ENCODE measurements at places on chromosomes 16 and 17. TPM values are rescaled to one million over a fixed set of nuclear protein-coding genes. Genes with fewer than 3 reads are reported as not detected.

Gene OTOA
- total RNA-seq, result not detected

Gene HBA1
- not detected for total RNA-seq

Gene CDR2L
- total RNA-seq, result 4.7 TPM

Gene TMC5
- total RNA-seq, result 3.5 TPM

Gene AARSD1
- total RNA-seq, result 18.3 TPM

Gene ABI3
- not detected for total RNA-seq

Gene TEX19
- total RNA-seq, result not detected

Gene KRTAP1-1
- total RNA-seq, result not detected

Gene TTYH2
- total RNA-seq, result 2.4 TPM

Gene TAC4
- not detected for total RNA-seq

Gene TMEM95
- not detected for total RNA-seq

Gene CMTM2
- not detected for total RNA-seq

Gene CLEC3A
- total RNA-seq, result not detected

DNA sequence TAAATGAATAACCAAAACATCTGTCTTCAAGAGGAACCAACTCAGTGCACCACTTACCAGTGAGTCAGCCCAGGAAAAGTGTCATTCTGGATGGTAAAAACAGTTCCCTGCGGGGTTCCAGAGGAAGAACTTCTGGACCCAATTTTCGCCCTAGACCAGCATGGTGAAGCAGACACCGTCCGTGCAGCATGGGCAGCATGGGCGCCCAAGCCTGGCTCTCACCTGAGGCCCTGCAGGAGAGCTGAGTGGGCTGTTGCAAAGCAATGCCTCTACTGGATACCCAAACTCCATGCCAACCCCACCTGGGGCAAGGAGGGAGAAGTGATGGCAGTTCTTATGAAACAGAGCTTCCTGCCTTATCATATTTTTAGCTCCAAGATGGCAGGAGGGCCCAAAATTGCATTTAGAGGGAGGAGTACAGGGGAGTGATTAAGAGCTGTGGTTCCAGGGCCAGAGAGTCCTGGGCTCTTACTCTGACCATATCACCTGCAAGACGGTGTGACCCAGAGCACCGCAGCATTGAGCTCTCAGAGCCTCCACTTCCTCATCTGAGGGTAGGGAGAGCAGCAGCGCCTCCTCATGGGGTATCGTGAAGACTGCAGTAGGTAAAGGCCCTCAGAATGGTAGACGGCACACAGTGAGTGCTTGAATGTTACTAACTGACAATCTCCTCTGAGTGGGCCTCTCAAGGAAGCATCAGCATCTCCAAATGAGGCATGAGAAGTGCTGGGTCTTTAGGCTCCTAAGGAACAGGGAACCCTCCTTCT lies 16.6 kb upstream of the INPP5K start:
- DNase-seq, result no peak

DNA sequence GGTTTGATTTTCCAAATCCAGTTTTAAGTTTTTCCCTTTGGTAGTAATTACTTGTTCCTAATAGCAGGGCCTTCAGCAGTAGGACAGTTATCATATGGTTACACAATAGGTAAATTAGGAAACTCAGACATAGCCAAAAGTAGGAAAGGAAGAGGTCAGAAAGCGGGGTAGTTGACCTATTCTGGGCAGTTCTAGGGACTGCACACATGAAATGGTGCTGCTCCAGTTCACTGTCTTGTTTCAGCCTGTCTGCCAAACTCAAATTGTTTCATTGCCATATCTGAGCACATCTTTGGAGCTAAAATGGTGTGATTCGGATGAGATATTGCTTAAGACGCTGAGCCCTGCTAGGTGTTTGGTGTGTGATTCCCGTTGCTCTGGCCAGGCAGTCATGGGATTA lies 56.7 kb downstream of the TANGO6 start:
- DNase-seq, result no peak

DNA sequence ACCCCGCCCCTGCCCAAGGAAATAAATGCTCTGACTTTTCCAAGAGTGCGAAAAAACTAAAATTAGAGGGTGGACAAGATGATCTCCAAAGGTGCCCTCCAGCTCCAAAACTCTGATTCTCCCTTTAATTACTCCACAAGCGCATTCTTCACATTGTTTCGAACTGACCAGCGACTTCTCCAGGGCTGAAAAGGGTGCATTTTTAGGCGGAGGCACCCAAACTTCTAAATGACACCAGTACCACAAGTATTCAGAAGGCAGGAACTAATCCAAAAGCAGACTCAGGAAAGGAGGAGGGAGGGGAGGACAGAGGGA lies 750 bp downstream of the ZFHX3 start:
- DNase-seq, result no peak

DNA sequence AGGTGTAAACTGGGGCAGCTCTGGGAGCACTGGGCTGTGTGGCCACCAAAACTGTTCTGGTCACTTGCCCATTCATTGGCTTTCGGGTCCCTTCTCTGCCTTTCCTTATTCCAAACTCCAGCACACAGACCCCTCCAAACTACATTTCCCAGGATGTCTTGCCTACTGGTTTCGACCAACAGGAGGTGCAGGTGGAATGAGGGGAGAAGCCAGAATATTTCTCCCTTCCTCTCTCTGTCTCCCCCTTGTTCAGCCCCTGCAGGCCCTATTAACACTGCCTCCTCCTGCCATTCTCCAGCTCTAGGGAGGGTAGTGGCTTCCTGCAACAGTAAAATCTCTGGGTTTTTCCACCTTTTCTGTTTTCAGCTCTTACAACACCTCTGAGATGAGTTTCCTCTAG lies 13.2 kb upstream of the NAGPA start:
- DNase-seq, result no peak

- peak; percentile 7 for DNase-seq
These were observed 1.5 kb downstream of the SOCS7 start for GRCh38 chr17:38353086-38353604.

GRCh38 chr16:27646806-27647205 lies 96.9 kb downstream of the KATNIP start:
- no peak for DNase-seq

DNA sequence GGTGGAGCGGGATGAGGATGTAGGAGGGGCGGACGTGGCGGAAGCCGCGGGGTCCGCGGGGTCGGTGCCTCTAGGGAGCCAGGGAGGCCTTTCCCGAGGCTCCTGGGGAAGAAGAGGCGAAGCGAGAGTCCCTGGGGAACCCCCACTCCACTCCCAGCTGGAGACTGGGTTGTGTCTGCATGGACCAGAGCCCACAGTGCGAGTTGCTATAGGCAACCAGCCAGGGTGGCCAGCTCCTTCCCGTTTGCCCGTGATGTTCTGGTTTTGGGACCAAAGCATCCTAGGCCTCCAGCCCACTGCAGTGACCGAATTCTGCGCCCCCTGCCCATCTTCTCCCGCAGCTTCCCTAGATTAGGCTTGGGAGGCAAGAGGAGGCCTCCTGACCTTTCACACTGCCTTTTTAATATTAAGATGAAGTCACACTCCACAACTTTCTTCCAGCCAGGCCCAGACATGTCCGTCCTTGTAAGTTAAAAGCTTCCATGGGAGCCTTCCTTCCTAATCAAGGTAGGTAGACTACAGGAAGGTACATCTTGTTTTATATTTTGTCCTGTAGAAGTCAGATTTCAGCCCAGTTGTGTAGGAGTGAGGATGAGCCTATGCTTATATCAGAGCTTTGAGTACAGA lies 469 bp downstream of the AMZ2 start:
- peak; percentile 76 for DNase-seq

DNA sequence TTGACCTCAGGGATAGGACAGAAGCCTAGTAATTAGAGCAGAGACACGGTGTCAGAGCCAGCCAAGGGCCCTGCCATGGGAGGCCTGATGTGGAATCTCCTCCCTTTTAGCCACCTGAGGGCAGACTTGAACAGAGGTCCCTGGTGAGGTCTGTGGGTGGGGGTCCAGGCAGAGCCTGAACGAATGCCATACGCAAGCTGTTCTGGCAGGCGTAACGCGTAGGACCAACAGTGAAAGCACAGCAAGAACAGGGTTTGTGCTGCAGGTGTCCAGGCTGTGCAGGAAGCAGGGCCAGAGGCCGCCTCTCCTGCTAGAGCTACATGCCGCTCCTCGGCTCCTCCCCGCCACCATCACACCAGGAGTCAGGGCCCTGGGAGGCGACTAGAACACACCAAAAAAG lies 81.9 kb upstream of the TBX2 start:
- DNase-seq, result no peak

- DNase-seq, result no peak
These were observed 40.0 kb downstream of the IL21R start for GRCh38 chr16:27441998-27442397.

DNA sequence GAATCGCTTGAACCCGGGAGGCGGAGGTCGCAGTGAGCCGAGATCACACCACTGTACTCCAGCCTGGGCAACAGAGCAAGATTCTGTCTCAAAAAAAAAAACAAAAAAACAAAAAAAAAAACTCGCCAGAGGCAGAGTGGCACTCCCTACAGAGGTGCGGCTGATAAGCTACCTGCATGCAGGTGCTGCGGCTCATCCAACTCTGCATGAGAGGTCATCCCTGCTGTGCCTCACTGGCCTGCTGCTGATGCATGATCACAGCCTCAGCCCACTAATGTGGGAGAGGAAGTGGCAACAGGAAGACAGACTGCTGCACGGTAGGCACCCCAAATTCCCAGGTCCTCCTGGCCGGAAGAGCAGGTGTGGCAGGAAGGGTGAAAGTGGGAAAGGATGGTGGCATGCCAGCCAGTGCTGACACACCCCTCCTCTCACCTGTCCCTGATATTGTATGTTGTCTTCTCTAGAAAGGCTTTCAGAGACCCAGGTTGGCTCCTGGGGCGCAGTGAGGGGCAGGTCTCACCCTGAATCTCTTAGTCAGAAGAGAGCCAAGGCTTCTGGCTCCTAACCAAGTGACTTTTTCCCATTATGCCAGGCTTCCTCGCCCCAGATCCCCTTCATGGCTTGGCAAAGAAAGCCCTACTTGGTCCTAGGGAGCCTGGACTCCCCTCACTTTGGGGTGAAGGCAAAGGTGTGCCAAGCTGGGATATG lies 11.8 kb downstream of the NXPH3 start:
- no peak for DNase-seq

GRCh38 chr17:5798094-5798493 lies 213.8 kb upstream of the NLRP1 start:
- DNase-seq, result no peak

- DNase-seq, result peak; percentile 33
These were observed 16.7 kb upstream of the OR1F1 start for GRCh38 chr16:3171181-3171854.

DNA sequence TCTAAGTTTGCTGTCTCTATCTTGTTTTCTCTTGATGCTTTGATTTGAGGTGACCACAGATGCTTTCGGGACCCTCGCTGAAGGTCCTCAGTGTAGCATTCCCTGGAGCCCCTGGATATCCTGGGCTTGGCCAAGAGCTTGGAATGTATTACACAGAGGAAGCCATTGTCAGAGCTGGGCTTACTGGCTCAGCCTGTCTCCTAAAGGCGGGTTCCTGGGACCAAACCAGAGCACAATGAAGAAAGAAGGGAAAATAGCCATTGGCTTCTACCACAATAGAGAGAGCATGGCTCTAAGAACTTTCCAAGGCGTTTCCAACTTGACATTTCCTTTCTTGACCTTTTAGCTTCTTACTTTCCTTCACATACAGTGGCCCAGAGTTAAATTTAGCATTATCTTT lies 229.3 kb downstream of the HS3ST3A1 start:
- no peak for DNase-seq

DNA sequence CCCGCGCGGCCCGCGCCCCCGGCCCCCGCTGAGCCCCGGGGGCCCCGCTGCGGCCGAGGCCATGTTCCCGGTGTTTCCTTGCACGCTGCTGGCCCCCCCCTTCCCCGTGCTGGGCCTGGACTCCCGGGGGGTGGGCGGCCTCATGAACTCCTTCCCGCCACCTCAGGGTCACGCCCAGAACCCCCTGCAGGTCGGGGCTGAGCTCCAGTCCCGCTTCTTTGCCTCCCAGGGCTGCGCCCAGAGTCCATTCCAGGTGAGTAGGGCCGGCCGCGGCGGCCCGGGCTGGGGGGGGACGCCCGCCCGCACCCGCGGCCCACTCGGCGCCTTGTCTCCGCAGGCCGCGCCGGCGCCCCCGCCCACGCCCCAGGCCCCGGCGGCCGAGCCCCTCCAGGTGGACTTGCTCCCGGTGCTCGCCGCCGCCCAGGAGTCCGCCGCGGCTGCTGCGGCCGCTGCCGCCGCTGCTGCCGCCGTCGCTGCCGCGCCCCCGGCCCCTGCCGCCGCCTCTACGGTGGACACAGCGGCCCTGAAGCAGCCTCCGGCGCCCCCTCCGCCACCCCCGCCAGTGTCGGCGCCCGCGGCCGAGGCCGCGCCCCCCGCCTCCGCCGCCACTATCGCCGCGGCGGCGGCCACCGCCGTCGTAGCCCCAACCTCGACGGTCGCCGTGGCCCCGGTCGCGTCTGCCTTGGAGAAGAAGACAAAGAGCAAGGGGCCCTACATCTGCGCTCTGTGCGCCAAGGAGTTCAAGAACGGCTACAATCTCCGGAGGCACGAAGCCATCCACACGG lies 504 bp downstream of the MAZ start:
- no peak for DNase-seq

- peak; percentile 97 for DNase-seq
These were observed 1.5 kb downstream of the LRRC3C start for GRCh38 chr17:39928858-39929645.

- DNase-seq, result peak; percentile 26
These were observed 79.9 kb upstream of the CBX4 start for GRCh38 chr17:79919164-79919585.

DNA sequence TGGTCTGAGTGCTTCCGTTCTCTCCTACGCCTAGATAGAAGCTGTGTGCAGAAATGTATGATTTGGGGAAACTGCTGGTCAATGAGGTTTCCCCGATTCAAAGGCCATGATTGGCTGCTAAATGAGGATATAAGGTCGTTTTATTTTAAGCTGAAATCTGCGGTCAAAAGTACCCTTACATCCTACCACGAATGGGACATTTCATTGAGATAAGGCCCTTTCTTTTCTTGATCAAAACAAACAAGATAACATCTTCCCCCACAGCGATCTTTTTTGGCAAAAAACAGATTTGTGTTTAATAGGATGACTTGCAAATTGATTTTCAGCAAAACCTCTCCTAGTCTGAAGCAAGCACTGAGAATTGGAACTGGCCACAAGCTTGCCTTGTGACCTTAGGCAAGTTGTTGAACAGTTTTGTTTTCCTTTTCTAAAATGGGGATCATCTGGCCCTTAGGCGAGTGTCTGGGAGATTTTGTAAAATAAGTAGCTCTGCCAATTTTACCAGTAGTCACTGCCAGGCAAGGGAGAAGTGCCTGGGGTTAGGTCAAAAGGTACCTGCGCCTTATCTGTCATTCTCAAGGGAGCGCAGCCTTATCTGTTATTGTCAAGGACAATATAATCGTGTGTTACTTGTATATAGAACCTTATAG lies 635 bp downstream of the SCPEP1 start:
- DNase-seq, result peak; percentile 17

GRCh38 chr17:32833076-32833475 lies 43.8 kb downstream of the MYO1D start:
- DNase-seq, result no peak

GRCh38 chr17:29430275-29430674 lies 40.1 kb downstream of the TAOK1 start:
- DNase-seq, result no peak

GRCh38 chr16:58475091-58475619 lies 24.8 kb upstream of the NDRG4 start:
- no peak for DNase-seq

GRCh38 chr17:68033636-68034451 lies 1.7 kb upstream of the KPNA2 start:
- peak; percentile 13 for DNase-seq
